ENCODE measurements at places on chromosomes 12 and 14.

DNA sequence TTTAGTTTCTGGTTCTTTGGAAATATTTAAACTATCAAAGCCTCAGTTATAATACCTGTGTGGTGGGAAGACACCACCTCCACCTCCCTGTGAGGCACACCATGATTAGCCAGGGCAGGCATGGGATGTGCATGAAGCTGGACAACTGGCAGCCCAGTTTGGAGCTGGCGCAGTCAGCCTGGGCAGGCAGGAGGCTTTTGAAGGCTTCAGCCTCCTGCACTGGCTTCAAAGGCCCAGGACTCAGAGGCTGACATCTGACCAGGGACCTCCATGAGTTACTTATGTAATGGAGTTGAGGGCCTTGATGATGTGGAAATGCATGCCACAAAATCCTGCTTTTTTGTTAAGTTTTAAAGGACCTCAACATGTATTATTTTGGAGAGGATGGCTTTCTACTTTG, 30.3 kb downstream of the C14orf132 start:
- no peak for DNase-seq

DNA sequence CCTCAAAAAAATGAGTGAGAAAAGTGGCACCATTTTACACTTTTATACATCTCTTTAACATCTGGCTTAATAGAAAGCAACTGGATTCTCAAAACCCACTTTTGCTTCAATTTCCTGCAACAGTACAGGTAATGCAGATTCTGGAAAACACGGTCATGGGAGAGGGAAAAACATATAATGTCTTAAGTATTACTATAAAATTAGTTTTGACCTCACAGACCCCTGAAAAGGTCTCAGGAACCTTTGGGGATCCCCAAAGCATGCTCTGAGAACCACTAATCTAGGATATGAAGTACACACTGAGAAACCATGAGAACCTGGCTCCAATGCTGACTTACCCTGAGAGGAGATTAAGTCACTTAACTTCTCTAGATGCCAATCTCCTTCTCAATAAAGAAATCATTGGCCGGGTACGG, 64.7 kb downstream of the PPP2R5E start:
- no peak for DNase-seq

DNA sequence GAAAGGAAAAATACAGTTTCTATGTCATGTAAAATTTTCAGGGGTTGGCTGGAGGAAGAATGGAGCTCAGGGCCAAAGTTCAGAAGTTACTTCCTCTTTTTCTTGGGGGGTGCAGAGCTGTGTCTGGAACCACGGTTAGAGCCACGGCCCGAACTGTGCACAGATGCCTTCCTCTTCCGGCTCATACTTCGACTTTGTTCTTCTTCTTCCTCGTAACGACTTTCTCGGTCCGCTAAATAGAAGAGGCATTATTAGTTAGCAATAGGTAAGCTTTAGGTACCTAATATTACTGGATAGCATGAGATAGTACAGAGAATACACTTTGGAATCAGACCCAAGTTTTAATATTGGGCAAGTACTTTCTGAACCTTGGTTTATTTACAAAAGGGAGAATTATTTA, 31.2 kb downstream of the SUPT16H start:
- DNase-seq, result no peak

GRCh38 chr14:98808494-98809407, 463.2 kb downstream of the BCL11B start:
- DNase-seq, result no peak

All from stimulated activated CD8-positive, alpha-beta memory T cell treated with anti-CD3 and anti-CD28 coated beads, Interleukin-15, amount 100 ng/mL, for 4 hours (primary cell).